ENCODE measurements at places on chromosomes 7 and 10.

DNA sequence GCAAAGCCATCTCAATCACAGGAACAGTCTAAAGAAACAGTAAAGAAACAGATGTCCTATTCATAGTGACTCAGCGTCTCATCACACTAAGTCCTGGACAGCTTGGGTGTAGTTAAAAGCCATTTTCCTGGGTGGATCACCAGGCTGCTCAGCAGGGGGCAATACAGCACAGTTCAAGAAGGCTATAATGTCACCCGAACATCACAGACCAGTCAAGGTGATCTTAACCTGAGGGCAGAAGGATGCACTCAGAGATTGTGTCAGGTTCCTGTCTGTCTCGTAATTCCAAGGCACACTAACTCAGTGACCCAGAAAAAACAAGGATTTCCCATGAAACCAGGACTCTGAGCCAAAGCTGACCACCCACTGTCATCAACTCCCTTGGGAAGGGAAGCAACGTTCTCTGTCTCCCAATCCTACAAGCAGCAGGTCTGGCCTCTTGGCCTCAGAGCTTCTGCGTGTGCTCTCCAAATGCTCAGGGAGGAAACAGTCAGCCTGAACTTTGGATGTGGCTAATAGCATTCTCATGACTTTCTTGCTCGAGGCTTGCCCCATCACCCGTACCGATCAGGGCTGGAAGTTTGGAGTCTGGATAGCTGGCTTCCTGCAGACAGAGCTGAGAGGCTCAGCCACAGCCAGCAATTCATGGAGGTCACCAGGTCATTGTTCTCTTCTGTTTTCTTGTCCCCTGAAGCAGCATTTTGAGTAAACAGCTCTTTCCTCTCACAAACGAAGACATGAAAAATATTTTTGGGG lies 90.4 kb upstream of the FAM171A1 start:
- no peak for DNase-seq

DNA sequence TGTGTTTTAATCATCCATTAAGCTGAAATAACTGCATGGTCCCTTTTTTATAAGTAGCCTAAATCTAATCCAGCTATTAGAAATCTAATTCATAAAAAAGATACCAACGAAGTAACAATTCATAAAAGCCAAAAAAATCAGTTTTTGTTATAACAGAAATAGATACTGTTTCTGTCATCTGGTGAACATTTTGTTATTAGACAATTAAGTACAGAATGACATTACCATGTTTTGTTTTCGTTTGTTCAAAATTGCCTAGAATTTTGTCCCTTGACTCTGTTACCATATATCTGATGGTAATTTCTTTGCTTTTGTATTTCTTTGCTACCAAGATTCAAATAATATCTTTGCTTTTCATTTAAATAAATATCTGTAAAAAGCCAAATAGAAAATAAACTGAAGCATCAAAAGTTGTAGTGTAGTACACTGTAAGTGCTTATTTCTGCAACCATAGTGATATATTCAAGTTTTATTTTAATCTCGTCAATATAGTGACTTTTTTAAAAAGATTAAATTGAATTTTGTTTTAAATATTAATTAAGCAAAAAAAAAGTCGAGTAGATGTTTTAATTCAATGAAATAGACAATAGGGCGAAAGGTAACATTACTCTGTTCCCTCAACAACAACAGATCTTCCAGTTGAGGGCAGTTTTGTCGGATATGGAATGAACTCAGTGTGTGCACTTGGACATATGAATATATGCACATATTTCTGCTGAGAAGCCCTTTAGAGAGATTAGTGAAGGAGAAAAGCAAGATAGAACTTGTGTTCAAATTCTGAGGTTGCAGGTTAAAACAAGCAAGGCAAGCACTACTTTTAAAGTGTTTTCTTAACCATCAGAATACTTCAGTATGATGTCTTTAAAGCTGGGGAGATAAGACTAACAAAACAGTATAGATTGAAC lies 7.9 kb upstream of the IGF2BP3 start:
- DNase-seq, result no peak

- DNase-seq, result no peak
Observed at GRCh38 chr10:1938317-1938716, 201.0 kb upstream of the ADARB2 start.

DNA sequence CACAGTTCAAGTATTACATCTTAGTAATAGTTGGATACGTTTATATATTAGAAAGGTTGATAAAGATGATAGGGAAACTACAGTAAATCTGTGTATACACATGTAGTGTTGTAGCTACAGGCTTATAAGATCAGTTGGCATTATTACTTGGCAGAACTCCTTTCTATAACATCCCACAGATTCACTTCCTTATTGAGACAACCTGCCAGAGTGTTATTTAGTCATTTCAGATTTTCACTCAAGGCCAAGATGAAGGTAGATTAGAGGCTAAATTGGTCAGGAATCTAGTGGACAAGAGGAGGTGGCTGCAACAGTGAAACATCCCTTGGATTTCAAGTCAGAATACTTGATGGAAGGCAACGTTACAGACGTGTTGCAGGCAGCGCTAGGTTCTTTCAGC lies 63.0 kb downstream of the PAPSS2 start:
- no peak for DNase-seq

- no peak for DNase-seq
Observed at GRCh38 chr10:4701016-4701415, 125.0 kb upstream of the AKR1E2 start.

DNA sequence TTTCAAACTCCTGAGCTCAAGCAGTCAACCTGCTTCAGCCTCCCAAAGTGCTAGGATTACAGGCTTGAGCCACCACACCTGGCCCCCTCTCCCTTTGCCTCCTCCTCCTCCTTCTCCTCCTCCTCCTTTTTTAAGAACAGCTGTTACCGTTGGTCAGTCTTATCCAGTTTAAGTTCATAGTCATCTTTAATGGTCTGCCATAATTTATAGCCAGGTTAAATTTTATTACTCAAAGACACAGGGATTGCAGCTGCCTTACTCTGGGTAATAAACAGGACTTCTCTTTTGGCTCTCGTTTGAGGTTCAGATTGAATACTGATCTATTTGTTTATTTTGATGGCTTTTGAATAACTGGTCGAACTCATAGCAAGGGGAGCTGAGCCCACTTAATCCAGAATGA lies 35.2 kb downstream of the ATOH7 start:
- no peak for DNase-seq

GRCh38 chr10:7523656-7524055 lies 112.8 kb upstream of the SFMBT2 start:
- DNase-seq, result no peak

DNA sequence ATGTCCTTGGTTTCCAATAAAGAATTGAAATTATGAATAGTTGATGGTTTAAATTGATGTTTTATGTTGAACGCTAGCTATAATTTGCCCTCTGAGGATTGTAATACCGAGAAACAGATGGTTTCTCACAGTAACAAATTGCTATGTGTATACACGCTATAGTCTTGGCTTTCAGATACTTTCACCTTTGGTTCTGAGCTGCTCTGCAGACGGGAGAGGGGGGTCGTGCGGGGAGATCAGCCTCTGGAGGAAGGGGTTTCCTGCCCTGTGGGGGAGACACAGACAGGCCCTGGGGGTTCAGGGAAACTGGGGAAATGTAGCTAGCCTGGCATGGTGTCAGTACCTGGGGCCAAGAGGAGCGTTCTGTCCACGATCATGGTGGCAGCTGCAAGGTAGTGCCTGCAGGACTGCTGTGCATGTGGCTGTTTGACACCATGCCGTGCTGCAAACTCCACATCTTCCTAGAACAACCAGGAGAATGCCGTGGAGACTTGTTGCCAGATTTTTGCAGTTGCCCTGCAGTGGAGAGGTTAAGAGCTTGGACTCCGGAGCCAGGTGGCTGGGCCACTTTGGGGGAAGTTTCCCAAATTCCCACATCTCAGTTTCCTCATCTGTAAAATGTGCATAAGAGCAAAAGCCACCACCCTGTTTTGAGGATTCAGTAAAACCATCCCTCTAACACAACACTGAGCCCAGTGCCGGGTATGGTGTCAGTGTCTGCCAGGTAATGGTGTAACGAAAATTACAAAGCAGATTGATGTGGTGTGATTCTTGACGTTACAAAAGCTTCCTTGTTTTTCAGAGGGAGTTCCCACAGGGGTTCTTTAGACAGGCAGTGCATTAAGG lies 167.9 kb downstream of the CUX1 start:
- no peak for DNase-seq

- no peak for DNase-seq
Observed at GRCh38 chr7:106329408-106329807, 44.6 kb upstream of the NAMPT start.

- DNase-seq, result no peak
Observed at GRCh38 chr10:34049469-34049868, 715.0 kb upstream of the NRP1 start.

DNA sequence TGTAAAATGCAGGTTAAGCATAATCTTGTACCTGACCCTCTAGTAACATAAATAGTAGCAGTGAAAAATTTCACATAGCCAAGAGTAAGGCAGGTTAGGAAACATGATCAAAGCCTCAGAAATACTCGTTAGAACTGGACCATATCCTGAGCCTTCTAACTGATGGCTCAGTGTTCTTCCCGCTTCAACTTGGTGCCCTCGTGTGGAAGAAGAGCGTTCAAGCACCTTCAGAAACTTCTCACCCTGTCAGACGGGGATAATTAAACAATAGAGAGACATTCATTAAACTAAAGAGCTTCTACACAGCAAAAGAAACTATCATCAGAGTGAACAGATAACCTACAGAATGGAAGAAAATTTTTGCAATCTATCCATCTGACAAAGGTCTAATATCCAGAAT lies 124.5 kb downstream of the MYOF start:
- DNase-seq, result no peak

DNA sequence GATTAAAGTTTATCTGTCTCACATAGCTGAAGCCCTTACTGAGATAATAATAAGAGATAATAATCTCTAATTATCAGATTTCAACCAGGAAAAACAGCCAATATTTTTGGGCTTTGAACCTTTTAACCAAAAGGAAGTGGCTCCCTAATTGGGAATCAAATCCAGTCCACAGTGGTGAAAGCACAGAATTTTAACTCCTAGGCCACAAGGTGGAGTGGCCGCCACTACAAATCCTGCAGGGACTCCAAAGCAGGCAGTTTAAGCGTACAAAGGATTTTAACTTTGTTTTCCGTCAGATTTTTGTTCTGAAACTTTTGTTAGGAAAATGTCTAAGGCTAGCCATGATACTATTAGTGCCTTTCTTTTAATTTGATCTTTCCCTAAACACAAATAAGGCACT lies 99.6 kb upstream of the CCNY start:
- DNase-seq, result no peak

GRCh38 chr10:70563230-70563629 lies 39.3 kb downstream of the PRF1 start:
- no peak for DNase-seq

DNA sequence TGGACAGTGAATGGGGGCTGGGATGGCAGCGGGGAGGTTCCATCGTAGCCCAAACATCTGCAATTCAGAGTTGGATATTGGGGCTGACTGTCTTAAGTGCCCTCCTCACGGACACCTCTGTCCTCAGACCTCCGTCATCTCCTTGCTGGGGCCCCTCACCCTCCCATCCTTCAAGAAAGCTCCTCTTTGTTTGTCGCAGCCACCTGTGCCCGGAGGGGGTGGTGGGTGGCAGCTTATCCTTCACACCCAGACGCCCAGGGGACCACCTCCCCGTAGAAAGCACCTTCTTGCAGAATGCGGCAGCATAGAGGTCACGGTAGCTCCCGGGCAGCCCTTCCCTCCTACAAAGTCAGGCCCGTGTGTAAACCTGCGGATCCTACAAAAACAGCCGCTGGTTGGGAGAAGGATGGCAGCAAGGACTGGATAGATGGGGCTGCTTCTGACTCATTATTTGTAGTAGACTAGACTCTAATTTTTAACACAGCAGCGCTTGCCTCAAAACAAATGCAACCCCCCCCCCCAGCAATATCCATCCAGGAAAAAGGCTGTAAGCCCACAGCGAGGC lies 1.3 kb upstream of the PTPRN2 start:
- DNase-seq, result no peak

DNA sequence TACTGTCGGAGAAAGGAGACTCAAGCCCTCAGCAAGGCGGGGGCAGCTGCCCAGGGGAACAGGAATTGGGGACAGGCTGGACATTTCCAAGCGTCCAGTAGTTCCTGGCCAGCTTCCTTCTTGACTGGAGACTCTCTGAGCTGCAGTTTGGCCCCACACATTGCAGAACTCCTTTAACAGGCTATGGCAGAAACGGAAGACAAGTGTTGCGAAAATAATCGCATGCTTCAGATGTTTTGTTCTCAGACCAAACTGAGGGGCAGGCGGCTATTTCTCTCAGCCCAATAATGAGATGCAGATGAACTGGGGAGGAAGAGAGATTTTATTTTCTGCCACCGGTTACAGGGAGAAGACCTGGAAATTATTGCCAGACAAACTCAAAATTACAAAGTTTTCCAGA lies 88.0 kb upstream of the PFKP start:
- no peak for DNase-seq

DNA sequence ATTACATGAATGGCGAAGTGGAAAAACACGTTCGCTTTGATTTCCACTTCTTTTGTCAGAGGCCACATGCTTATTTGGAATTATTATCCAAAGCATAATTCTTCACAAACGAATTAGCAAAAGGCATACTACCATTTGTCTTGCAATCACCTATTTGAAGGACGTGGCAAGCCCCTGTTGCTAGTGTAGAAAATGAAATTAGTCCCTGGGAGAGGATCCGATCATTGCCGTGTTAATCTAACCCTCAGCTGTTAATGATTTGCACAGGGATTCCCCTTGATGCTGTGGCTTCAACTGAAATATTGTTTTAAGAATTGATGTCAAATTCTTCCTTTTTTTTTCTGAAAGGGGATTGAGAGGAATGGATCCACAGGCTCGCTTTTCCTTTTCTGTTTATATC lies 4.6 kb downstream of the AGMO start:
- no peak for DNase-seq

- DNase-seq, result no peak
Observed at GRCh38 chr10:88330174-88330573, 252.9 kb downstream of the RNLS start.

GRCh38 chr10:33349268-33349667 lies 14.8 kb upstream of the NRP1 start:
- DNase-seq, result no peak

- no peak for DNase-seq
Observed at GRCh38 chr7:113338071-113338696, 219.8 kb upstream of the SMIM30 start.

- DNase-seq, result no peak
Observed at GRCh38 chr10:52539463-52539862, 225.4 kb downstream of the DKK1 start.

Measured in AG04449 (cell line).